ENCODE measurements at places on chromosomes 13 and 19. TPM values are rescaled to one million over a fixed set of nuclear protein-coding genes. Genes with fewer than 3 reads are reported as not detected.
A peak's percentile ranks its signal among the peaks of the same experiment; 100 is the strongest.

ZNF665 gene
- polyA plus RNA-seq: 12.8 TPM

CFAP97D2 gene
- 0.40 TPM for polyA plus RNA-seq

RFPL4A gene
- not detected for polyA plus RNA-seq

ERICH6B gene
- polyA plus RNA-seq: not detected

IL4I1 gene
- not detected for polyA plus RNA-seq

TEX29 gene
- polyA plus RNA-seq: 1.4 TPM

TMEM59L gene
- polyA plus RNA-seq: not detected

- H3K4me3 ChIP-seq: no peak overlapping the region
- H3K27ac ChIP-seq: no peak overlapping the region
- H3K4me1 ChIP-seq: no peaks in the 10 kb centered on the region
- H3K36me3 ChIP-seq: no peaks in the 10 kb centered on the region
- H3K27me3 ChIP-seq: no peaks in the 10 kb centered on the region
- no peak for DNase-seq
Observed at GRCh38 chr13:103299079-103299478, 232.9 kb upstream of the SLC10A2 start.

- peak within 1 kb of the TSS; percentile 87 for H3K27ac ChIP-seq
- peaks cover 3% of the 10 kb centered on the region for H3K27me3 ChIP-seq
- peak within 1 kb of the TSS; percentile 92 for H3K4me3 ChIP-seq
- DNase-seq: peak; percentile 80
- no peaks in the 10 kb centered on the region for H3K36me3 ChIP-seq
Observed at GRCh38 chr13:46552889-46553520, at the start of gene LRCH1. Gene LRCH1 (plus strand): TSS chr13:46553170. CDS start chr13:46553397, 227 bp downstream.

DNA sequence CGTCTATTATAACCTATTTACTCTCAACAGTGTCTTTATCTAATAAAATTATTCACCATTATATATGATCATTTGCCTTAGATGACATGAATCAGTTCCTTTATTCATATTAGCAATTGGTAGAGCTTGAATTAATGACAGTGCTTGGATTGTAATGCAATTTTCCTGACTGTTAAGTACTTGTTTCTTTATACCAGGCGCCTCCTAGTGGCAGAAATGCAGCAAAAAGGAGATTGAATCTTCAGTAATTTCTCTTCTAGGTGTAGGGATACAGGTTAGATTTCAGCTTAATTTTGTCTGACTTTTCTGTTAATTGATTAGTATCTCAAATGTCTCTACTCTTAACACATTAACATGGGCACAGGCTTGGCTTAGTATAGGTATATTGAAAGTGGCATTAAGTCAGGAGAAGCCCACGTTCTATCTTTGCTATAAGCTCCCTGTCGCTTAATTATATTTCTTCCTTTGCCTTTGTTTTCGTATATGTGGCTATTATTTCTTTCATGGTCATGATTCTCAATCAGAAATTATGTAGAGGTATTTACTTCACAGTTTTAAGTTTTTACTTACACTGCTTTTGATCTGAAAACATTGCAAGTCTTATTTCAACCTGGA lies 9.1 kb upstream of the LHFPL6 start:
- DNase-seq: peak; percentile 12
- H3K4me1 ChIP-seq: no peaks in the 10 kb centered on the region
- no peak overlapping the region for H3K4me3 ChIP-seq
- no peaks in the 10 kb centered on the region for H3K36me3 ChIP-seq

GRCh38 chr19:10884274-10884673 lies 12.9 kb downstream of the CARM1 start:
- H3K27me3 ChIP-seq: no peaks in the 10 kb centered on the region
- no peak overlapping the region for H3K4me3 ChIP-seq
- no peak for DNase-seq

GRCh38 chr19:55661826-55662225 lies 7.0 kb downstream of the U2AF2 start:
- peak overlapping the region; percentile 41 for H3K27ac ChIP-seq
- no peak for DNase-seq
- H3K36me3 ChIP-seq: peaks cover 33% of the 10 kb centered on the region
- H3K4me1 ChIP-seq: peaks cover 38% of the 10 kb centered on the region

GRCh38 chr13:65601855-65602254 lies 1628.3 kb downstream of the PCDH9 start:
- H3K27me3 ChIP-seq: no peaks in the 10 kb centered on the region
- no peak for DNase-seq
- H3K4me1 ChIP-seq: no peaks in the 10 kb centered on the region
- H3K36me3 ChIP-seq: no peaks in the 10 kb centered on the region

DNA sequence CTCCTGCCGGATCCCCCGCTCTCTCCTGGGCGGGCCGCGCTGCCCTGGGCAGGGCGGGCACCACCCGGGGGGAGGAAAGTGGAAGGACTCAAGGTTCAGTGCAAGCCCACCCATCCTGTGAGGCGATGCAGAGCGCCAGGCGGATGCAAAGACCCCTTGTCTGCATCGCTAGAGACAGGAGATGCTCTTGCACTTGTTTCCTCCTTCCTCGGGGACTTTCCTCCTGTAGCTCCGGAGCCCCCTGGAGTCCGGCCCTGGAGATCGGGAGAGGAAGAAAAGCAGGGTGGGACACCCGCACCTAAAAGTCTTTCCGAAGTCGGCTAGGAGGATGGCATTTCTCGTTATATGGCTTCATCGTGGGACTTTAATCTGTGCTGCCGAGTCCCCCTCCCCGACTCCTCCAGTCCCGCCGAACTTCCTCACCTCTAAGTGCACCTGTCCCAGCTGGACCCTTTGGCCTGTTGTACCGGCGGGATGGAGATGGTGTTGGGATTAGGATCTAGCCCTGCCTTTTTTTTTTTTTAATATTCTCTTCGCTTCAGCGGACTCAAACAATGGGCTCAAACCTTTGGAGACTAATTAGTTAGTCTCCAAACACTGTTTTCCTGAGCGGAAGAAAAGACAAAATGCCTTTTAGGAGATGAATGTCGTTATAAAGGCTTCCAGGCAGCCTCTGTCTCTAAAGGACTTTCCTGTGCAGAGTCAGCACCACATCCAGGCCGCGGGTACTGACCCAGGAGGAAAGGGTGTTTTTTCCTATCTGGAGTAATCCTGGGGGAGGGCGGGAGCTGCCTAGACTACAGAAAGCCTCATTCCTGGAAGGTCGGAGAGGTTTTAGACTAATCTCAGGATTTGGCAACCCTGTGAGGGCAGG lies 725 bp downstream of the FAM124A start:
- H3K27ac ChIP-seq: no peak overlapping the region
- peak overlapping the region; percentile 58 for H3K4me3 ChIP-seq
- H3K36me3 ChIP-seq: peaks cover 3% of the 10 kb centered on the region
- peaks cover 4% of the 10 kb centered on the region for H3K27me3 ChIP-seq

- H3K36me3 ChIP-seq: no peaks in the 10 kb centered on the region
- H3K4me3 ChIP-seq: no peak overlapping the region
- no peaks in the 10 kb centered on the region for H3K4me1 ChIP-seq
- no peak for DNase-seq
- H3K27ac ChIP-seq: no peak overlapping the region
Observed at GRCh38 chr13:95948656-95949055, 104.5 kb downstream of the UGGT2 start.

DNA sequence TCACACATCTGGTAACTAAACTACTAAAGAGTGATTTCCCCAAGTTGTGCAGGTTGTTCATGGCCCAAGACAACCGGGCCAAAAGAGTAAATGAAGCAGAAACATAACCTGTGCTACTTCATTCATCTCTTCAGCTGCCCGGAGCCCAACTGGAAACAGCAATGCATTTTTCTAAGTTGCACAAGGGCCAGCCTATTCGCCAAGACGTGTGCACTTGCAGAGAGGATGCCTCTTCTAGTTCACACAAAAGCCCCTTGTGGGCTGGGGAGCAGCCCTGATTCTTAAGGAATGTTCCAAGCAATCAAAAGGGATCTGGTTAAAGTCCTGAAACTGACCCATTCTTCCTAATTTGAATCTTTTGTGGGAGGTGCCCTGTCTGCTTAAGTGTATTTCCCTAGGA lies 275.8 kb downstream of the SHISA2 start:
- no peak overlapping the region for H3K4me3 ChIP-seq
- no peak overlapping the region for H3K27ac ChIP-seq
- DNase-seq: no peak
- H3K4me1 ChIP-seq: no peaks in the 10 kb centered on the region

DNA sequence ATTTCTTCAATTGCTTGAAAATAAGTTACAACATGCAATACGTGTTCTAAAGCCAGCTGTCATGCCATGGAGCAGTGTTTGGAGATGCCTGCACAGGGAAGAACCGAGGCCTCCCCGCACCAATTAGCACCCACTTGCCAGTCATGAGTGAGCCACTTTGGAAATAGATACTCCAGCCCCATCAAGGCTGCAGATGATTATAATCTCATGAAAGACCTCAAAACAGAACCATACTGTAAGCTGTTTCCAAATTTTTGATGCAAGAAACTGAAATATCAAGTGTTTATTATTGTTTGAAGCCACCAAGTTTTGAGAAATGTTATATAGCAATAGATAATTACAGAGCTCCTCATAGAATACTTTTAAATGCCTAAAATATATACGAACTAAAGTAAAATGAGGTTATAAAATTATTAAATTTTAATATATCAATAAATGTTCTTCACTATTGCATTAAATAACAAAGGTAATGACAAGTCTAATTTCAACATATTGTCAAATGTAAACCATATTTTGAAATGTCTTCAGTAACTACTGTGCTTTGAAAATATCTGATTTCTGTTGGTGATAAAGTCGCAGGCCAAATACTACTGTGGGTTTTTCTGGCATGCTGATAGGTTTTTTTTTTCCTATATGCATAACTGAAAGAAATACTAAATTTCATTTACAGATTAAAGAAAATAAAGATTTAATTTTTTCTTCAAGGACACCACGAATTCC lies 43.0 kb downstream of the DIAPH3 start:
- no peaks in the 10 kb centered on the region for H3K4me1 ChIP-seq
- no peaks in the 10 kb centered on the region for H3K36me3 ChIP-seq
- no peak overlapping the region for H3K4me3 ChIP-seq
- no peak overlapping the region for H3K27ac ChIP-seq

GRCh38 chr13:62932256-62932883 lies 1516.7 kb upstream of the PCDH20 start:
- H3K4me3 ChIP-seq: no peak overlapping the region
- H3K36me3 ChIP-seq: no peaks in the 10 kb centered on the region
- H3K27ac ChIP-seq: no peak overlapping the region
- no peaks in the 10 kb centered on the region for H3K4me1 ChIP-seq
- DNase-seq: no peak

DNA sequence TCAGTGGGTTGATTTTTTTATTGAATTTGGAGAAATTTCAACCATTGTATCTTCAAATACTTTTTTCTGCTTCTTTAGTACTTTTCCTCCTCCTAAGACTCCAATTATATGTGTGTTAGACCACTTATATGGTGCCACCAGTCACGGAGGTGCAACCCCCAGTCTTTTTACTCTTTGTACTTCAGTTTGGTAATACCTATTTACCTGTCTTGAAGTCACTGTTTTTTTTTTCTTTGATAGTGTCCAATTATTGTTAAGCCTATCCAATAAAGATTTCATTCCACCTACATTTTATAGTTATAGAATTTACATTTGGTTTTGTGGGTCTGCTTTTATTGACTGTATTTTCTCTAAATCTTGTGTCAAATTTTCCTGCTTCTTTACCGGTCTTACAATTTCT lies 14.9 kb downstream of the ZNF283 start:
- H3K4me1 ChIP-seq: peaks cover 1% of the 10 kb centered on the region
- no peak overlapping the region for H3K4me3 ChIP-seq
- peaks cover 89% of the 10 kb centered on the region for H3K36me3 ChIP-seq
- no peak overlapping the region for H3K27ac ChIP-seq
- no peak for DNase-seq

DNA sequence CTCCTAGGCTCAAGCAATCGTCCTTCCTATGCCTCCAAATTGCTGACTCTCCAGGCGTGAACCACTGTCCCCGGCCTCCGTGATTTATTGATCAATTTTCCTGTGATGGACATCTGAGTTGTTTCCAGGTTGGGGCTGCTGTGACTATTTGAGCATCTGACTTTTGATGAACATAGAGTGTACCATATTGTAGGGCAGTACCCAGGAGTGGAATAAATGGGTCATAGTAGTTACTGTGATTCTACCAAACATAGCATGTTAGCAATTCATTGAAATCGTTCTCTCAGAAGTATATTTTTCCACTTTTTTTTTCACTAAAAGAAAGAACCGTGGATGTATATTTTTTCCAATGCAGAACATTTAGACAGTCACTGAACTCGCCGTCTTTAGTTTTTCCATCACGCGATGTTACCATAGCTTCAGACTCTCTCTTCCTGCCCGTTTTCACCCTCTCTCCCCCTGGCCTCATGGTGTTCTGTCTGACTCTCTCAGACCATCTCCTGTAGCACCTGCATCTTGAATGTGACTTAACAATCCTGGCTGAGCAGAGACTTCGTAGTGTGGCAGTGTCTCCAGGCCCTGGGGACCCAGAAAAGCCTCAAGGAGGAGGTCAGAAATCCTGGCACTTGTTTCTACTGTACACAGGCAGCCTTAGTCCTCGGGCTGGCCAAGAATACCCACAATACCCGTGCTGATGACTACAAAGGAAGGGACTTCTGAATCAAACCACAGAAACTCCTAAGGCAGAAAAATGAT lies 3.2 kb upstream of the RASGRP4 start:
- no peak overlapping the region for H3K27ac ChIP-seq
- H3K27me3 ChIP-seq: peaks cover 16% of the 10 kb centered on the region
- H3K4me3 ChIP-seq: no peak overlapping the region
- peaks cover 13% of the 10 kb centered on the region for H3K4me1 ChIP-seq

DNA sequence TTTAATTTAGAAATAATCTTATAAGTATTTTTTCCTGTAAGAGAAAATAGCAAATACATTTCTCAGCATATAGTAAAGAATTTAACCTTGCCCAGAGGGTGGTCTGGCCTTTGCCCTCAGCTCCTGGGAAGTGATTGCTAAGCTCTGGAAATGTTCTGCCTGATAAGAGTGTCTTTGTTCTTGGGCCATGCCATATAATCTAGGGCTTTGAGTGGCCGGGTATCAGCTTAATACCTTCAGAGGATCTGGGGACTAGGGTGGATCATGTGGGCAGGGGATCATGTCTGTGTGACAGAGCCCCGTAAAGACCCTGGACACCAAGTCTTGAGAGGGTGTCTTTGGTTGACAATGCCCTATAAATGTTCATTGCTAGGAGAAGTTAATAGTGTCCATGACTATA lies 1032.4 kb upstream of the MIR17HG start:
- no peak overlapping the region for H3K27ac ChIP-seq
- no peak overlapping the region for H3K4me3 ChIP-seq
- H3K27me3 ChIP-seq: no peaks in the 10 kb centered on the region
- DNase-seq: no peak

- H3K4me3 ChIP-seq: peak overlapping the region; percentile 52
- peaks cover 1% of the 10 kb centered on the region for H3K27me3 ChIP-seq
- peaks cover 4% of the 10 kb centered on the region for H3K36me3 ChIP-seq
- peak overlapping the region; percentile 65 for H3K27ac ChIP-seq
- peaks cover 26% of the 10 kb centered on the region for H3K4me1 ChIP-seq
Observed at GRCh38 chr13:42328672-42329071, 56.7 kb downstream of the AKAP11 start.

DNA sequence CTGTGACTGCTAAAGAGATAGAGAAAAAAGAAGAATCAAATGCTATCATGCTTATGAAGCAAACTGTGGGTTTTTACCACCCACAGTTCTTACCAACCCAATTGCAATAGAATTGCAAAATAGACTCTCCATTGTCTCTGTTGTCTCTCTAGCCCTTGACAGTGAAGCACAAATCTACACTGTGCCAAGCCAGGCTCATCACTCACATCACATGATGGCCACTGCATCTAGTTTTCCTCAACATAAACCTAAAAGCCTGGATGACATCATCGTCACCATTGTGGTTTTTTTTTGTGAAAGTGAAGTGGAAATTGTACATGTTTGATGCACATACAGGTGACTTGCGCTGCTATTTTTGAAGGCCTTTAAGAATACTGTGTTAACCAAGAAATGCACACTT lies 56.1 kb downstream of the KL start:
- H3K4me1 ChIP-seq: no peaks in the 10 kb centered on the region
- DNase-seq: no peak
- H3K36me3 ChIP-seq: no peaks in the 10 kb centered on the region
- peaks cover 1% of the 10 kb centered on the region for H3K27me3 ChIP-seq
- H3K4me3 ChIP-seq: no peak overlapping the region
- no peak overlapping the region for H3K27ac ChIP-seq
